ENCODE measurements at places on chromosomes 16 and 17.

DNA sequence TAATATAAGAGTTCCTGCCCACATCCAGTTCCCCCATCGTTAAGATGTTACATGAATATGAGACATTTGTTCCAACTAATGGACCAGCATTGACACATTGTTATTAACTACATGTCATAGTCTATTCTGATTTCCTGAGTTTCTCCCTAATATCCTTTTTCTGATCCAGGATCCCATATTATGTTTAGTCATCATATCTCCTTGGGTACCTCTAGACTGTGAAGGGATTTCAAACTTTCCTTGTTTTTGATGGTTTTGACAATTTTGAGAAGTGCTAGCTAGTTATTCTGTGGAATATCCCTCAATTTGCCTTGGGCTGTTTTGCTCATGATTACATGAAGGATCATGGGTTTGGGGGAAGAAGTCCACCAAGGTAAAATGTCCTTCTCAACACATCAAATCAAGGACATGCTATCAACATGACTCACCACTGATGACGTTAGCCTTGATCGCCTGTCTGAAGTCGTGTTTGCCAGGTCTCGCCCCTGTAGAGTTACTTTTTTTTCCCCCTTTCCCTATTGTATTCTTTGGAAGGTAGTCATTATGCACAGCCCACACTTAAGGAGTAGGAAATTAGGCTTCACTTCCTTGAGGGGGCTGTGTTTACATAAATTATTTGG lies 42.5 kb downstream of the CACNG3 start:
- no peak overlapping the region for H3K27ac ChIP-seq
- no peaks in the 10 kb centered on the region for H3K27me3 ChIP-seq
- H3K4me3 ChIP-seq, result no peak overlapping the region
- H3K4me1 ChIP-seq, result no peaks in the 10 kb centered on the region
- no peak for DNase-seq
- H3K36me3 ChIP-seq, result no peaks in the 10 kb centered on the region

DNA sequence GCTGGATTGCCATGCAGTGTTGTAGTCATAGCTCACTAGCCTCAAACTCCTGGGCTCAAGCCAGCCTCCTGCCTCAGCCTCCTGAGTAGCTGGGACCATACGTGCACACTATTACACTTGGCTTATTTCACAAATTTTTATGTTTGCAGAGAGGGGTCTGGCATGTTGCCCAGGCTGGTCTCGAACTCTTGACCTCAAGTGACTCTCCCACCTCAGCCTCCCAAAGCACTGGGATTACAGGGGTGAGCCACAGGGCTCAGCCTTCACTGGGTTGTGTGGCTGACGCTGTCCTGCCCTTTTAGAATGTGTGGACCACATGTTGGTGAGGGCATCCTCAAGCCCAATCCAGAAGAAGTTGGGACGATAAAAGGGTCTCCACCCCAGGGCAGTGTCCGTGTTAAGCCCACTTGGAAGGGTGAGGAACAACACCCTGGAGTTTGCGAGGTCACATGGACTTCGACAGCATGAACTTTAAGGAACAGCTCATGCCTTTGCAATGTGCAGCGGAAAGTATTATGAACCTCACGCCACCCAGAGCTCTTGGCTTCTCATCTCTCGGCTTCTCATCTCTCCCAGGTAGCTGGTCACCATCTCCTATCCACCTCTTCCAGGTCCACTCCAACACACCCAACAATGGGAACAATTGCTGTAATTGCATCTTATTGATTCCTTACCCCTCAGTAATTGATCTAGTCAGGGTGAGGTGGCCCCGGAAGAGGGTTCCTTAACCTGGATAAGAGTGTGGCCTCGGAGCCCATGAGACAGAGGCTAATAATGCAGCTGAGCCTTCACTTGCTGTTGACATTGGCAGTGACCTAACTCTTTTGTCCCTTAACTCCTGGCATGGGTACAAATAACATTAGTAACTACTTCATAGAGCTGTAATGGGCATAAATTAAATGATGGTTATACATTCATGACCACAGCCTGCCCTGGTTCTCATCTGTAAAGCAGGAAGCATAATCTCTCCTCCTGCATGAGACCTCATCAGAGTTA lies 6.7 kb downstream of the FOXL1 start:
- H3K36me3 ChIP-seq, result no peaks in the 10 kb centered on the region
- peaks cover 41% of the 10 kb centered on the region for H3K27me3 ChIP-seq
- DNase-seq, result no peak
- H3K4me3 ChIP-seq, result no peak overlapping the region
- no peak overlapping the region for H3K27ac ChIP-seq
- H3K4me1 ChIP-seq, result peaks cover 1% of the 10 kb centered on the region

- H3K27me3 ChIP-seq, result no peaks in the 10 kb centered on the region
- H3K4me1 ChIP-seq, result peaks cover 23% of the 10 kb centered on the region
- H3K27ac ChIP-seq, result no peak overlapping the region
- no peaks in the 10 kb centered on the region for H3K36me3 ChIP-seq
These were observed 89.1 kb upstream of the TBX2 start for GRCh38 chr17:61310590-61310989.

- H3K27ac ChIP-seq, result peak overlapping the region; percentile 51
- H3K4me3 ChIP-seq, result peak overlapping the region; percentile 39
- DNase-seq, result peak; percentile 71
- H3K4me1 ChIP-seq, result peaks cover 33% of the 10 kb centered on the region
These were observed 15.4 kb downstream of the SMTNL2 start for GRCh38 chr17:4599505-4600281.

GRCh38 chr17:70920416-70920815 lies 751.1 kb downstream of the KCNJ2 start:
- H3K27ac ChIP-seq, result no peak overlapping the region
- peaks cover 48% of the 10 kb centered on the region for H3K36me3 ChIP-seq
- no peak for DNase-seq
- no peak overlapping the region for H3K4me3 ChIP-seq

GRCh38 chr17:17582372-17582771 lies 9.1 kb downstream of the PEMT start:
- no peaks in the 10 kb centered on the region for H3K36me3 ChIP-seq
- no peak overlapping the region for H3K4me3 ChIP-seq
- H3K4me1 ChIP-seq, result 0 out of 2 replicates have a peak, but pooled peaks cover 6% of the 10 kb centered on the region
- no peak overlapping the region for H3K27ac ChIP-seq
- no peak for DNase-seq
- no peaks in the 10 kb centered on the region for H3K27me3 ChIP-seq

DNA sequence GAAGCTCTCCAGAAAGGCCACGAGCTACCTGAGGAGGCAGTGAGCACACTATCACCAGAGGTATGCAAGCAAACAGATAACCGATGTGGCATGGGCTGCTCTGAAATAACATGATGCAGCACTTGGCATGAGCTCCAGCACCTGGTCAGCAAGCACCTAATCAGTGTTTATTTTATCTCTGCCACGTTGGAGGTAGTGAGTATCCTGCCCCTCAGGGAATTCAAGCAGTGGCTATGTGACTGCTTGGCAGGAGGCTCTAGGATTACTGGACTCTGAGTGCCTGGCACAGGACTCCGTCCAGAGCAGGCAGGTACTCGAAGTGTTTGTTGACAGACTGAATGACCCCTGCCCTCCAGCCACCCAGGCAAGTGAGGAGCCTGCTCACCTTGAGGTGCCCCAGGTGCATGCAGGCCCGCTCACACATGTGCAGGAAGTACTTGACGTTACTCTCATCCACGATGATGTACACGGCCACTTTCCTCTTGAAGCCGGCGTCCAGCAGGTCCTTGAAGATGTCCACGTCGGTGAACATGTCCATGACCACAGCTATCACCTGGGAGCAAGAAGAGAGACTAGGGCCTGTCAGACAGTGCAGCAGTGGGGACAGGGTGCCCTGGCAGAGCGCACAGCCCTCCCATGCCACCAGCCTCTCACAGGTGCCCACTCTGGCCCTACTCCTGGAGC lies 16.6 kb downstream of the FAM83G start:
- peaks cover 14% of the 10 kb centered on the region for H3K36me3 ChIP-seq
- DNase-seq, result no peak
- H3K4me1 ChIP-seq, result no peaks in the 10 kb centered on the region
- no peak overlapping the region for H3K4me3 ChIP-seq
- H3K27ac ChIP-seq, result 0 out of 2 replicates have a peak overlapping the region, but pooled peaks have one; percentile 19

- peaks cover 15% of the 10 kb centered on the region for H3K4me1 ChIP-seq
- no peak for DNase-seq
- H3K4me3 ChIP-seq, result no peak overlapping the region
- H3K27me3 ChIP-seq, result no peaks in the 10 kb centered on the region
- H3K36me3 ChIP-seq, result no peaks in the 10 kb centered on the region
These were observed 16.6 kb upstream of the RNF135 start for GRCh38 chr17:30954046-30954830.

- no peak overlapping the region for H3K4me3 ChIP-seq
- no peak for DNase-seq
These were observed 9.1 kb upstream of the CRISPLD2 start for GRCh38 chr16:84810518-84811273.

DNA sequence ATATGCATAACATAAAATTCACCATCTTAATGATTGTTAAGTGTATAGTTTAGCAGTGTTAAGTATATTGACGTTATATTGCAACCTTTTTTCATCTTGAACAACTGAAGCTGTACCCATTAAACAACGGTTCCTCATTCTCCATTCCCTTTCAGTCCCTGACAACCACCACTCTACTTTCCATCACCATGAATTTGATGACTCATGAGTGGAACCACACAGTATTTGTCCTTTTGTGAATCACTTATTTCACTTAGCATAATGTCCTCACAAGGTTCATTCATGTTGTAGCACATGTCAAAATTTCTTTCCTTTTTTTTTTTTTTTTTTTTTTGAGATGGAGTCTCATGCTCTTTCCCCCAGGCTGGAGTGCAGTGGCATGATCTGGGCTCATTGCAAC lies 46.0 kb downstream of the HOXB1 start:
- H3K27me3 ChIP-seq, result peaks cover 42% of the 10 kb centered on the region
- no peak overlapping the region for H3K4me3 ChIP-seq
- no peaks in the 10 kb centered on the region for H3K36me3 ChIP-seq

GRCh38 chr16:20598832-20599469 lies 22.8 kb upstream of the ACSM2B start:
- no peak overlapping the region for H3K27ac ChIP-seq
- H3K4me1 ChIP-seq, result no peaks in the 10 kb centered on the region
- DNase-seq, result no peak
- H3K27me3 ChIP-seq, result no peaks in the 10 kb centered on the region
- no peak overlapping the region for H3K4me3 ChIP-seq

- no peaks in the 10 kb centered on the region for H3K27me3 ChIP-seq
- H3K36me3 ChIP-seq, result no peaks in the 10 kb centered on the region
- no peak for DNase-seq
- no peak overlapping the region for H3K4me3 ChIP-seq
These were observed 496.5 kb downstream of the TOX3 start for GRCh38 chr16:52050418-52050817.

DNA sequence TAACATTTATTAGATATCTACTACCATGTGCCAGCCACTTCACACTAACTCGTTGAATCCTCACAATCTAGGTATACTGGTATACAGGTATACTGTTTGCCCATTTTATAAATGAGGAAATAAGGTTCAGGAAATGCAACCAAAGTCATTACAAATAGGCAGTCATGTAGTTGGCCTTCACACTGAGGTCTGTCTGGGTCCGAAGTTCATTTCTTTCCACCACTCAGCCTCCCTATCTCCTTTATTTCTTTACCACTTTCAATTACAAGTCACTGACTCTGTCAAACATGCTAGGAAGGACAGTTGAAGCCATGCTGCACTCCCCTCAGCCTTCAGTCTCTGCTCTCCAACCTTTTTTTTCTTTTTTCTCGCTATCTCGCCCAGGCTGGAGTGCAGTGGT lies 20.7 kb upstream of the SIAH1 start:
- H3K27ac ChIP-seq, result no peak overlapping the region
- no peak for DNase-seq

GRCh38 chr16:61005952-61006351 lies 1030.3 kb downstream of the CDH8 start:
- H3K36me3 ChIP-seq, result no peaks in the 10 kb centered on the region
- H3K27me3 ChIP-seq, result no peaks in the 10 kb centered on the region
- DNase-seq, result no peak
- H3K27ac ChIP-seq, result no peak overlapping the region

DNA sequence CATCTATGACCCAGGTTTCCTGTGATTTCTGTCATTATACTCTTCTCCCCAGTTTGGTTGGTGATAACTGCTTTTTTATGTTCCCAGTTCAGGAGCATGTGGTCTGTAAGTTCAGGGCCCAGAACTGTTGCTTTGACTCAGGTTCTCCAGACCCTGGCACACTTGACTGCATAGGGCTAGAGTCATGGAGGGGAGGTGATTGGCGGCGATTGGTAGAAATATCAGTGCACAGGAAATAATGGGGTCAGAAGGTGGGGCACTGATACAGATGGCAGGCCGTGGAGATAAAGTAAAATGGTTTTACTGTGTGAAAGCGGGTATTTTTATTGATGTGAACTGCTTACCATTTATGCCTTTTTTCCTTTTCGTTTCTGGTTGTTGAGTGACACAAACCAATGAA lies 28.7 kb downstream of the TAC4 start:
- H3K4me3 ChIP-seq, result peak overlapping the region; percentile 77
- peaks cover 78% of the 10 kb centered on the region for H3K4me1 ChIP-seq
- peaks cover 66% of the 10 kb centered on the region for H3K36me3 ChIP-seq
- H3K27ac ChIP-seq, result peak overlapping the region; percentile 99

DNA sequence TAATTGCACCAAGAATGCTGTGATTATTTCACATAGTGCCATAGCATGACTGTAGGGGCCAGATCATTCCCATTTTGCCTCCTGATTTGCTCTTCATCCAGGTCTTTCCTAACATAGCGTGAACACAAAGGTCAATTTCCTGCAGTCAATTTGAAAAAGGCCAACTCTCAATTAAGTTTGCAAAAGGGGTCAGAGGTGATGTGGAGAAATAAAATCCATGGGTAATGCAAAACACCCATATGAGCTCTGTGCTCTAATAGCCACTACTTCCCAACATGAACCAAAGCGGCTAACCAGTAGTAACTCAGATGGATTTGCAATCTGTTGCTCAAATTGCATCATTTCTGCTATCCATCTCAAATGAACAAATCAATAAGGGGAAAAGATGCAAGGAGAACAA lies 275.5 kb upstream of the SOX9 start:
- H3K27me3 ChIP-seq, result no peaks in the 10 kb centered on the region
- no peaks in the 10 kb centered on the region for H3K4me1 ChIP-seq
- H3K36me3 ChIP-seq, result peaks cover 7% of the 10 kb centered on the region
- no peak overlapping the region for H3K4me3 ChIP-seq

GRCh38 chr17:44610871-44611270 lies 45.4 kb upstream of the MEIOC start:
- H3K36me3 ChIP-seq, result no peaks in the 10 kb centered on the region
- no peak for DNase-seq
- H3K4me3 ChIP-seq, result no peak overlapping the region
- no peaks in the 10 kb centered on the region for H3K27me3 ChIP-seq
- no peak overlapping the region for H3K27ac ChIP-seq

GRCh38 chr16:24996731-24997130 lies 18.4 kb downstream of the ARHGAP17 start:
- peaks cover 25% of the 10 kb centered on the region for H3K4me1 ChIP-seq
- no peak overlapping the region for H3K4me3 ChIP-seq
- H3K27me3 ChIP-seq, result no peaks in the 10 kb centered on the region
- DNase-seq, result no peak
- H3K27ac ChIP-seq, result no peak overlapping the region
